Epithelial cell of prostate (primary cell): ENCODE measurements at places on chromosomes 5 and 9.
A peak's percentile ranks its signal among the peaks of the same experiment; 100 is the strongest.

DNA sequence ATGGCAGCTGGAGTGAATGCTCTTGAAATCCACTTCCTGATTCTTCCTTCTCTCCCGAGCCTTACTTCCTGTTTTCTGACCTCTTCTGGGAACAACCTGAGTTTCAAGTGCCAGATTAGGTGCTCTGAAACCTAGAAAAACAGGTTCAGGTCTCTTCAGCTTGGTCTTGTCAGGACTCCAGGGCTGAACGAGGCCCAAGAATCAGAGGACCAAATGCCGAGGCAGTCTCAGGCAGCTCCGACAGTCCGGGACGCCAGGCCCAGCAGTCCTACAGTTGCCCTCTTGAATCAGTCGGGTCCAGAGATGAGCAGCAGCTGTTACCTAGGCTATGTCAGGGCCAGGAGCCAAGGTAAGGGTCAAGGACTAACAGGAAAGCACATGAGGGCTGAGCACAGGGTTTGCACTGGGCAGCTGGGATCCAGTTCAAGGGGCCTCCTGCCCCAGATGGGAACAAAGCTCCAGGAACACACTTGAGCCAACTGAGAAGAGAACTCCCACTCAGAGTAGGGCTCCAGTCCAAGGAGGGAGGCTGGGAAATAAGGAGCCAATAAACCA lies 38.3 kb upstream of the ADRA1B start:
- DNase-seq: no peak

DNA sequence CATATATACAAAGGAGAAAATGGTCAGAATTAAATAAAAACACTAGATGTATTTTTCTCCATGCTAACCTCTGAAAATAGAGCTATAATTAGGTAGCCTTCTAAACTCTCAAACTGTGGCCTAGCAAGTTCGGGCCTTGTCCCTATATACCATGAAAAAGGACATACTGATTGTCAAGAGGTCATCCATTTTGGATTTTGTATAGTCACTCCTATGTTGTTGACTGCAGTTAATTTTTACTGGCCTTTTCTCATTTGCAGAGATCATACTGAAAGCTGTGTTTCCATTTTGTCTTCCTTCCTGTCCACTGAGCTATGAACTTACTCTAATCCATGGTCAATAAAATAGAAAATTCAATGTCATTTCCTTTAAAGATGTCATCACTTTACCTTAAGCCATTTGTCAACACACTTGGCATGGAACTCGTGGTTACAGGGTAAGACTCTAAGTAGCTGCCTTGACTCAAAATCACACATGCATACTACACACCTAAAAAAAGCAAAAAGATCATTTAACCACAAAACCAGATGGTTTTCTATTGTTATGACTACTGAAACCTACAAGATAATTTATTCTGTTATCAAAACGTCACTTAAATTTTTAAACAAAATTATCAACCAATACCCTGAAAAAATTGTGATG lies 58.0 kb downstream of the RNF38 start:
- no peak for DNase-seq

DNA sequence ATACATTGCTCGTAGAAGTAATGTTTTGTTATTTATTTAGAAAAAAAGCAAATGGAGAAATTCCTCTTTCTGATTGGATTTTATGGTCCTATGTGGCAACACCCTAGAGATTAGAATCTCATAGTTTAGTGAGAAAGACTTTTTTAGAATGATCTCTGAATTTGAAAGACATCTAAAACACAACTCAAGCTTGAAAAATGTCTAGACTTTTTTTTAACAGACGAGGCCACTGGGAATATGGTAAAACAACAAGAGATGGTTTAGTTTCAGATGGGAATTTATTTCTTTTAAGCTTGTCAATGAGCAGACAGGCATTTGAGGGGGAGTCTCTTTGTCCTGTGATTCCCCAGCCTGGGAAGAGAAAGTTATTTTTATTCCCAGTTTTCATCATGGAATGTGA lies 122.1 kb downstream of the NTRK2 start:
- DNase-seq: no peak

DNA sequence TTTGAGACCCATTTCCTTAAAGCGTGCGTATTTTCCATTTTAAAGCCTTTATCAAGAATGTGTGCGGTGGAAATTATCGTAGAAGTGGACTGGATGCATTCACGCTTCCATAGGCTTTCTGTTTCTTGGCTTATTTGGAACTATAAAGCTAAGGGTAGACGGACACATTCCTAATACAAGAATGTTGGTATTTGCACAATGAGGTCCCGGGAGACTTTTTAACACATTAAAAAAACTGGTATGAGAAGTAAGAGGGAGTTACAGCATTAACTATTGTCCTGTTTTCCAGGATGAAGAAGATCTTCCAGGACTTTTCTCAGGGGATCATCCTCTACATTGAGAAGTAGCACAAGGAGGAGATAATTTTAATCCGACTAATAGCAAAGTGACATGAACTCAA lies 653.0 kb downstream of the MTRR start:
- no peak for DNase-seq

DNA sequence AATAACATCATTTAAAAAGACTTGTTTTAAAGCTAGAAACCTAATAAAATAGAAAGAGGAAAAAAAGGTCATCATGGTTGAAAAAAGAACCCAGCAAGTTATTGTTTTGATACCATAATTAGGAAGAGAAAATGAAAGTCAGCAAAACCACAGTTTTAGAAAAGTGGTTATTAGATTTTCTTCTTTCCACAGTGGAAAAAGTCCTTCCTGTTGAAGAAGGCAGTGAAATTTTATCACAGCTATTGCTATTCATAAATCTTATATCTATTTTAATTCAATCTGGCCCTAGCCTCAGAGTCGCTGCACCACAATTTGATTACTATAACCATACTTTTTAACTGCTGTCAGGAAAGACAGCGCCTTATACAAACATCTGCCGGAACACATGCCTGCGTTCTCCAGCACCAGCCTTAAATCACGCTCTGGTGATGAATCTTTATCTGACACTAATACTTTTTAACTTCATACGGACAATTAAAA lies 60.3 kb downstream of the MAPKAP1 start:
- no peak for DNase-seq

- DNase-seq: peak; percentile 33
Observed at GRCh38 chr5:139984816-139985215, 58.3 kb downstream of the NRG2 start.

GRCh38 chr9:100084734-100085133 lies 14.1 kb downstream of the ERP44 start:
- no peak for DNase-seq

DNA sequence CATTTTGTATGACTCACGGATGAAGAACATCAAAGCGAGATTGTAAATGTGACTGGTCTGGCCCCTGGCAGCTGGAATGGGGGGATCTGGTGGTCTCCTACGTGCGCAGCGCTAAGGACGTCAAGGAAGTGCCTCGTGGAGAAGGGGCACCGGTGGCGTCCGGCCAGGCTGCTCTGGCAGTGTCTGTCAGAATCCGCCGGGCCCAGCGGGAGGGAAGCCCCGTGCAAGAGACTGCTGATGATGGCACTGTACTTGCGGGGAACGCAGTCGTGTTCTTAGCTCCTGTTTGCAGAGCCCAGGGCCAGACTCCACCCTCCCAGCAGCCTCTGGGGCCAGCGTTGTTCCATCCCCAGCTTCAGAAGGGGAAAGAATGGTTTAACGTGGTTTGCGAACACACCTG lies 75.5 kb downstream of the COL5A1 start:
- no peak for DNase-seq

- no peak for DNase-seq
Observed at GRCh38 chr5:127153031-127153430, 79.7 kb upstream of the C5orf63 start.

GRCh38 chr5:142845954-142846398 lies 75.8 kb downstream of the ARHGAP26 start:
- DNase-seq: no peak

DNA sequence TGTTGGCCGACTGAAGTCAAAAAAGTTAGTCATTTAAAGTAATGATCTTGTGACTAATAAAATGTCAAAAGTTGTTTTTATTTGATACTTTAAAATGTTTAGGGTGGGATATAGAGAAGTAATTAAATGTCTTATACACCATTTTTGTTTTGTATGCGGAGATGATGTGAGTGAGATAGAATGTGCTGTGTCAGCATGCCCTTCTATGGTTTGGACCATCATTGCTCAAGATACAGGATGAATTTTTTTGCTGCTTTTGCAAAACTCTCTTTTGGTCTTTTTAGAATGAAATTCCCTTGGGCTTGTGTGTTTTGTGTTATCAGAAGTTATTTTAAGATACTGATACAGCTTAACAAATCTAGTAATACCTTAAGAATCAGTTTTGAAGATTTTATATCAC lies 12.5 kb downstream of the SRFBP1 start:
- DNase-seq: no peak

DNA sequence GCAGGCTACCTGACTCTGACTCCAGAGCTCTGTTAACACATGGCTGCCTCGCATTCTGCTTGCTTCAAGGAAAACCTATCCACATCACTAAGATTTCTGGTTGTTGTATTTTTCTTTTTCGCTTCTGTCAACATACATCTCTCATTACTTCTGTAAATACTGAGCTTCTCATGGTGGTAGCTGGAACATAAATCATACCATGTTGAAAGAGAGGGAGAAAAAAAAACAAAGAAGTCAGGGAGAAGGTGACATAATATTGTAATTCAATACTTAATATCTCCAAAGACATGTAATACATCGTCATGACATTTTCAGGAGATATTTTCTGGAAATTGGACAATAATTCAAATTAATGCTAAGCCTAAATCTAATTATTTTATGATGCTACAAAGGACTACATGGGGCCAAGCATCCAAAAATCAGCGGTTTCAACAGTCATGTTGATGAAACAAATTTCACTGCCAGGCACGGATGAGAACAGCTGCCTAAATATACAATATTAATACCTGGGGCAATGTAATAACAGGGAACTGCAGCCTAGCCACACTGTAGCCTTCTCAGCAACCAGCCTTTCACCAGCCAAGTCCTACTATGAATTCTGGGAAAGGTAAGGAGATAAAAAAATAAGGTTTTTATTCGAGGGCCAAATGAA lies 332.0 kb downstream of the TRIM32 start:
- no peak for DNase-seq

DNA sequence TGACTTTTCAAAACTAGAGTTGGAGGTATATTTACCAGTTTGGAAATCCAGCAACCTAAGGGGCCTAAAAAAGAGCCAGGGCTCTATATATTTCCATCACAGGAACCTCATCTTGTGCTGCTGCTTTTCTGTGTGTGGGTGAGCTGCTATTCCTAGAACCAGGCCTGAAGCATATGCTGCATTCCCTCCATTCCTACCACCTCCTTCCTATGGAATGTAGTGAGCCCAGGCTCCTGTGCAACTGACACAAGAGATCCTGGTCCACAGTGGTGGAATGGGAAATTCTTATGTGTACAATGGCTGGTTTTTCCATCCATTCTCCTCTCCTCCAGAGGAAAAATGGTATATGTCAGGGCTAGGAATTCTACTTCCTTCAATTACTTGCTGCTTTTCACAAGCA lies 39.1 kb downstream of the SPEF2 start:
- DNase-seq: no peak

DNA sequence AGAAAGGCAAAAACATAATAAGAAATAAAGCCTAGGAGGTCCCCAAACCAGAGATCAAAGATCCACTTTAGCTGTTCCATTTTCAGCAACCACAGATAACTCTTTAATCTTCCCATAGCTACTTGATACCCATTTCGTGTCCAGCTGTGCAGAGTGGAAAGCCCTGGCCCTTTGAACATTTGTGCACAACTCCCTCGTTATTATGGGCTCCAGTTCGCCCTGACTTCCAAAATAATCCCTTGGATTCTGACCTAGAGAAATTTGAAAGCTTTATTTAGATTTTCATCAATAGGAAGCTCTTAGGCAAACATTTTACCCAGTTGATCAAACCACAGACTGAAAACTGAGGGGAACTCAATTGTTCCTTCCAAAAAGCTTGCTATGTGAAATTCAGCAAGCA lies 4.8 kb downstream of the MYOT start:
- no peak for DNase-seq

GRCh38 chr9:3721096-3721495 lies 195.3 kb upstream of the RFX3 start:
- DNase-seq: no peak

- no peak for DNase-seq
Observed at GRCh38 chr5:153969563-153969895, 69.2 kb downstream of the FAM114A2 start.

DNA sequence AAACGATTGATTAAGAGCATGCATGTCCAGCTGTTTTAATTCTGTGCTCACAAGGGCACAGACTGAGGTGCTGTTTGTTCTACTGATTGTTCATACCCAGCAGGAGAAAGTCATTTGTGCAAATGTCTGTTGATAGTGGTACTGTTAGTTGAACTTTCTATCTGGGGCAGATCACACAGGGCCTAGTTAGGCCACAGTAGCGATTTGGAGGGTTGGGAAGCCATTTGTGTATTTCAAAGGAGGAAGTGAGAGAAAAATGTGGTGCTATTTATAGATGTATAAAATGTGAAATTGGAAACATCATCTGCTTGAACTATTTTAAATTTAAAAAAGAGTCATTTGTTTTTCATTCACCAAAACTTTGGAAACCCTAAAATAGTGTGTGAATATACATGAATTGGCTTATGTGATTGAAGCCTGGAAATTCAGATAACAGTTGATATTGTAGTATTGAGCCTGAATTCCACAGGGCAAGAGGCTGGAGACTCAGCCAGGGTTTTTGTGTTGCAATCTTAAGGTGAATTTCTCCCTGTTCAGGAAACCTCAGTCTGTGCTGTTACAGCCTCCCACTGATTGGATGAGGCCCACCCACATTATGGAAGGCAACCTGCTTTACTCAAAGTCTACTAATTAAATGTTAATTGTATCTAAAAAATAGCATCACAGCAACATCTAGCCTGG lies 162.0 kb upstream of the CDKN2B start:
- no peak for DNase-seq

DNA sequence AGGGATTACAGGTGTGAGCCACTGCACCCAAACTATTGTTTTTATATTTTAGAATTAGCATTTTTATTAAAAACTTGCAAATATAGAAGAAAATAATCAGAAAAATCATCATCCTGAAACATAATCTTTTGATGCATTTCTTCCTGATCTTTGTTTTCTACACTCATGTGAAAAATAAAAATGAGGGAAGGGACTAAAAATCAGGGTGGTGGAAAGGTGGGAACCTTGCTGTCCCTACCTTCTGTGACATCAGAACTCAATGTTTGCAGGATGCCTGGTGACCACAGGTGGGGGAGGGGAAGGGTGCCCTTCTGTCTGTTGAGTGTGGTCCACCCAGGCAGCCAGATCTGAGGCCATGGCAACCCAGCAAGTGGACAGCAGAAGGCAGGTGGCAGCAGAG lies at the start of gene SMIM23:
TSS of gene SMIM23 (plus strand) at position 301 of the 400 bp plus-strand sequence. CDS start at position 356, 55 bp downstream.
- DNase-seq: no peak

- DNase-seq: no peak
Observed at GRCh38 chr5:107184066-107184465, 486.7 kb downstream of the EFNA5 start.

GRCh38 chr5:174383210-174384167 lies 338.0 kb downstream of the NSG2 start:
- no peak for DNase-seq

GRCh38 chr9:17793713-17794622 lies 215.1 kb downstream of the SH3GL2 start:
- no peak for DNase-seq

GRCh38 chr9:70061776-70062175 lies 18.1 kb downstream of the MAMDC2 start:
- DNase-seq: no peak
